NCI-H1436 (cell line): ENCODE measurements at places on chromosomes 12 and 14.

DNA sequence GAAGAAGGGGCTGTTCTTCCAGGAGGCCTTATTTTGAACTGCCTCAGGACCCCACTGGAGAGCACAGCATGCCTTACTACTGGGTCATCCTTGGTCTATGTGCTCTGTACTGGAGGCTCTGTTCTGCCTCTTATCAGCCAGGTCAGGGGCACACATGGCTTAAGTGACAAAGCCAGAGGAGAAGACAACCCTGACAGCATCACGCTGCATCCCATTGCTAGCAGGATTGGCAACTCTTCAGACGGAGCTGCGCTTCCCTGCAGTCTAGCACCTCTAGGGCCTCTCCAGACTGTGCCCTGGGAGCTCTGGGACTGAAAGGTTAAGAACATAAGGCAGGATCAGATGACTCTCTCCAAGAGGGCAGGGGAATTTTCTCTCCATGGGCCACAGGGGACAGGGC, 17.3 kb upstream of the TIGAR start:
- DNase-seq, result no peak

DNA sequence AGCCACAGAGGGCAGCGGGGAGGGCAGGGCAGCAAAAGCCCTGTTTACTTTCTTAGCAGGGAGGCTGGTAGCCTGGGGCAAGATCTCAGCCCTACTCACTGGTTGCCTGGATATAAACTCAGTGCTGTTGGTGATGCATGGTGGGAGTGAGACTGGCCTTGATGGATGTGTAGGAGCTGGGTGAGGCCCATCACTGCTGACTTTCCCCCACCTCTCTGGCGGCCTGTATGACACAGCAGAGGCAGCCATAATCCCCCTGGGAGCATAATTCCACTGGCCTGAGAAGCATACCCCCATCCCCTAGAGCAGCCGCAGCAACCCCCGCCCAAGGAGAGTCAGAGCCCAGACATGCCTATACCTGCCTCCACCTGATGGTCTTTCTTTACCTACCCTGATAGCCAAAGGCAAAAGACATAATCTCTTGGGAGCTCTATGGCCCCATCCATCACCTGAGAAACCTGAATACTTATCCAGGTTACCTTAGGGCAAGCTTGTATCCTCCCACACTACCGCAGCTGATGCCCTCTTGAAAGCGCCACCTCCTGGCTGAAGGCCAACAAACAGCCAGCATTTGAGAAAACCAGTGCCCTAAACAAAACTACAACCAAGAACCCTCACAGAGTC, 59.3 kb downstream of the DNAI7 start:
- DNase-seq, result no peak

DNA sequence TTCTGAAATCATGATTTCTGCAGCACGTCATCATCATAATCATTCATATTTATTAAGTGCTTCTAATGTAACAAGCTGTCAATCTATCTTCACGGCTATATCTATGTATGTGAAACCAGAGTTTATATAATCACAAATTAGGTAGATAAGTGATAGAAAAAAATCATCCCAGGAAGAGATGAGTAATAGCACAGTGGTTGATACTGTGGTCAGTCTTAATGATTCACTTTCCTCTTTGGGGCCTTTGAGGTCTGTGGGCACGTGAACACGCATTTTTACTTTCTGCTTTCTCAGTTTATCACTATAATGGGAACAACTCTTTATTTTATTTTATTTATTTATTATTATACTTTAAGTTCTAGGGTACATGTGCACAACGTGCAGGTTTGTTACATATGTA, 265.9 kb upstream of the NOVA1 start:
- DNase-seq, result no peak

GRCh38 chr14:104187931-104188726, 49.7 kb downstream of the KIF26A start:
- no peak for DNase-seq

DNA sequence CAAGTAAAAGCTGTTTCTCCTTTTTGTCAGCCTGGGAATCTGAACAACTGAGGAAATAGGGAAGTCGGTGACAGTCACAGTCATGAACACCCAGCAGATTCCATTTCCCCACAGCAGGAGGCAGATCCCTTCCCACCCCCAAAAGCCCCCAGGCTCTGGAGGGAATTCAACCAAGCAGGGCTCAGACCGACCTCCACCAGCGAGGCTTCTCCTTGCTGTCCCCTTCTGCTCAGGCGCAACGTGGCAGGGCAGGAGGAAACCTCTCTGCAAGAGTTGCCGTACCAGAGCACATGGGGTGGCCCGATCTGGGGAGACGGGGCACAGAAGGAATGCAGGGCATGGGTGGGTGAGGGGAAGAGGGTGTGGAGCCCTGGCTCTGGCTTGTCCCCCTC, 319 bp downstream of the GALNT6 start:
- DNase-seq, result no peak

DNA sequence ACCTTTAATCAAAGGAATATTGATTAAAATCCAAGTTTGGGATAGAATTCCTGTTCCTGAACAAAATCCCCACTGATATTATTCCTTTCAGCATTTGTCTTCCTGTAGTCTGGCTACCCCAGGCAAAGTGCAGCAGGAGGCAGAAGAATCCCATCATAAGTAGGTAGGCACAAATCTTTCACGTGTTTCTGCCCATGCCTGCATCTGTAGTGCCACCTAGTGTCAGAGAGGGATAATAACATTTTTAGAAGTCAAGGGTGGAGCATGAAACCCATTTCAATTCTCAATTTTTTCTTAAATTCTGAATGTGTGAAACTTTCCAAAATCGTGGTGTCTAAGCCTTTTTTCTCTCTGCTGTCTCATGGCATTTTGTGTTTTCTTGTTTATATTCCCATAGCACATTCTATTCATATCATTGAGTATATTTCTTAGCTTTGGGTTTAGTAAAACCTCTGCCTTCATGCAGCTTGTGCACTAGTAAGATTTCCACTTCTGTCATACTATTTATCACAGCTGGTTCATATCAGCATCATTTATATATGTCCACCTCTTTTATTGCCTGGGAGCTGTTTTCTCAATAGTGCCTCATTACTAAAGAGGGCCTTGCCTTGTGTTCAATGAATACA, 47.8 kb upstream of the RERG start:
- DNase-seq, result peak; percentile 61

DNA sequence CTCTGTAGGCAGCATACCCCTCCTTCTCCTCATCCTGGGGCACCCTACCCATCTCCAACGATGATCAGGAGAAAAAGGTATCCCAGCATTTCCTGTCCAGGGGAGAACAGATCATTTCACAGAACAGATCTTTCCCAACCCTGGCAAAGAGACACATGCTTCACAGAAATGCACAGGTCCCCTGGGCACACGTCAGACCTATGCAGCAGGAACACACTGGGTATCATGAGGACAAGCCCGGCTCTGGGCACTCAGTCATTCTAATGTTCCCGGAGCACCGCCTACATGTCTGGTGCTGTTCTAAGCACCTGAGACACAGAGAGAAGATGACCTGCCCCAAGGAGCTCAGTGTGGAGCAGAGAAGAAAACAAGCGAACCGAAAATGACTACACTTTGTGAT, 56.2 kb downstream of the ACTN1 start:
- no peak for DNase-seq

- no peak for DNase-seq
These were observed 235.8 kb downstream of the NEDD1 start for GRCh38 chr12:97142737-97143410.

- no peak for DNase-seq
These were observed 114.5 kb downstream of the DACT1 start for GRCh38 chr14:58752289-58752688.

DNA sequence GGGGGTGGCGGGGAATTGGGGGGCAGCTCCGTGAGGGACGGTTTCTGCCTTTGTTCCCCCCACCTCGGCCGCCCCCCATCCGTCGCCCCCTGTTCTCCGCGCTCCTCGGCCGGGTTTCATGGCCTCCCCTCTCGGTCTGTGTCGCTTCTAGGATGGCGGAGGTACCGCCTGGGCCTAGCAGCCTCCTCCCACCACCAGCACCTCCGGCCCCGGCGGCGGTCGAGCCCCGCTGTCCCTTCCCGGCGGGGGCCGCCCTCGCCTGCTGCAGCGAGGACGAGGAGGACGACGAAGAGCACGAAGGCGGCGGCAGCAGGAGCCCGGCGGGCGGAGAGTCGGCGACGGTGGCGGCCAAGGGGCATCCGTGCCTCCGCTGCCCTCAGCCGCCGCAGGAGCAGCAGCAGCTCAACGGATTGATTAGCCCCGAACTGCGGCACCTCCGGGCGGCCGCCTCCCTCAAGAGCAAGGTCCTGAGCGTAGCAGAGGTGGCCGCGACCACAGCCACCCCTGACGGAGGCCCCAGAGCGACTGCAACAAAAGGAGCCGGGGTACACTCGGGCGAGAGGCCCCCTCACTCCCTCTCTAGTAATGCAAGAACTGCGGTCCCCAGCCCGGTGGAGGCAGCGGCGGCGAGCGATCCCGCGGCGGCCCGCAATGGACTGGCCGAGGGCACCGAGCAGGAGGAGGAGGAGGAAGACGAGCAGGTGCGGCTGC, 575 bp downstream of the NAA30 start:
- DNase-seq, result no peak

GRCh38 chr14:52992236-52992870, 41.5 kb upstream of the FERMT2 start:
- DNase-seq, result no peak

- DNase-seq, result no peak
These were observed 315.8 kb downstream of the RGS6 start for GRCh38 chr14:72247896-72248465.

DNA sequence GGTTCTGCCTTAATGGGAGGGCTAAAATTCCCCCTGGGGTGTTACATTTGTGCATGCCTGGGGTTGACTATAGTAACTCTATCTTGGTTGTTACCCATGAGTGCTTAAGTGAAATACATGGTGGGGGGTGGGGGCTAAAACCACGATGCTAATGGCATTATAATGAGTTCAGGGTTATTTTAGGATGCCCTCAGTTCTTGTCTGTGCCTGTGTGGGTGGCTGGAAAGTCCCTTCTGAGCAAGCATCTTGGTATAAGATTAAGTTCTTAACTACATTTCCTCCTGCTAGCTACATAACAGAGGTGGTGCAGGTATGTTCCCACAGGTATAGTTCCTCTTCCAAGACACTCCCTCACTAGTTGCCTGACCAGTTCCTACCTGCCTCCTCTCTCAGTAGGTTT, 822.3 kb downstream of the LRFN5 start:
- DNase-seq, result no peak

DNA sequence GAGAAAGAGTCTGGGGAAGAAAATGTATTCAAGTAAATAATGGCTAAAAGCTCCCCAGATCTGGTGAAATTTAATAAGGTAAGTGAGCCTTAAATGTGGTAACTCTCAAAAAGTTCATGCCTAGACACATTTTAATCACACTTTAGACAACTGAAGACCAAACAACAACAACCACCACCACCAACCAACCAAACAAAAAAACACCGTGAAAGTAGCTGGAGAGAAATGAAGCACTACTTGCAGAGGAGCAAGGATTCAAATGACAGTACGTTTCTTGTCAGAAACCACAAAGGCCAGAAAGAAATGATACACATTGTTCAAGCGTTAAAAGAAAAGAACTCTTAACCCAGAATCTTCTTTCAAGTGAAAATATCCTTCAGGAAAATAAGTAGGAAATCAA, 208.3 kb downstream of the MYRFL start:
- DNase-seq, result no peak

- no peak for DNase-seq
These were observed 10.0 kb downstream of the WNT1 start for GRCh38 chr12:48988030-48988649.

GRCh38 chr12:69290545-69291277, 51.3 kb downstream of the CPSF6 start:
- peak; percentile 66 for DNase-seq

GRCh38 chr14:64060648-64061096, 207.9 kb downstream of the SYNE2 start:
- no peak for DNase-seq

DNA sequence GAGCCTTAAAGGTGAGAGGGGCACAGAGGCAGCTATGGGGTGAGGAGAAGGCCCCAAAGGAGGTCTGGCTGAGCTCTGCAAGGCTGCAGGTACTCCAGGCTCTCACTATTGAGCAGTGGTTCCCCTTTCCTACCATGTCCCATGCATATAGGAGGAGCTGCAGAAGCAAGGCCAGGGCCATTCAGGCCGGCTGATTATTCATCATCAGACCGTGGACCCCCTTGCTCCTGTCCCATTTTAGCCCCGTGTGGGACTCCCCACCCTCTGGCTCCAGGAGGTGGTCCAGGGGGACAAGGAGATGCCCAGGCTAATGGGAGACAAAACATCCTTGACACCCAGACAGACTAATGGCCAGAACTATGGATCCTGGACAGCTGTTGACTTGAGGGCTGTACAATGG, 3.1 kb downstream of the GPD1 start:
- DNase-seq, result no peak

DNA sequence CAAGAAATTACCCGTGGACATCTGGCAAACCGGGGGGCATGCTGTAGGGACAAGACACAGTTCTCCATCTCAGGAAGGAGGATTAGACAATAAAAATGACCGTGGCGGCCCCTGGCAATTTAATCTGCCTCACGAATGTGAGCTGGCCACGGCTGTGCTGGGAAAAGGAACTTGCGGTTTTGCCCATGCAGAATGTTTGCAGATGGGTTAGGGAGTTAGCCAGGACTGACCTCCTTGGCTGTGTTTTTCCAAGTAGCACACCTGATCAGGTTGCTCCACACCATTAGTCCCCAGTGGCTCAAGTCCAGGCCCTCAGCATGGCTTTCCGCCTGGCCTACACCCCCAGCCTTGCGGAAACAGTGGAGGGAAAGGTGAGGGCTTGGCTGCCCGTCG, 20.8 kb downstream of the TPCN1 start:
- no peak for DNase-seq

DNA sequence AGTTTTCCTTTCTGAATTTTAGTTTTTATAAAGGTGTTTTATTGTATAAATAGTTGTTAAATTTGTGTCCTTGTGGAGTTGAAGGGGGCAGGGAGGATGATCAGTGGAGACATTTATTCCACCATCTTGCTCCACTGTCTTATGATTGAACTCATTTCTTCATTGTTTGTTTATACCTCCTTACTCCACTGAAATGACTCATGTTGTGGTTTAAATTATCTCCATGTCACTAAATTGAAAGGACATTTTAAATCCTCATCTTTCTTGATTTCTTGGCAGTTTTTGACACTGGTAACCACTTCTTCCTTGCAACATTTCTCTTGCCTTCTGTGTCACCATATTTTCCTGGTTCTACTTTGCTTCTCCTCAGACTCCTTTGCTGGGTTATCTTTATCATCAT, 23.6 kb upstream of the FERMT2 start:
- no peak for DNase-seq
